GM19239 (cell line): ENCODE measurements at places on chromosomes 4 and X.

- no peak for DNase-seq
These were observed 73.5 kb upstream of the EMCN start for GRCh38 chr4:100591161-100591876.

DNA sequence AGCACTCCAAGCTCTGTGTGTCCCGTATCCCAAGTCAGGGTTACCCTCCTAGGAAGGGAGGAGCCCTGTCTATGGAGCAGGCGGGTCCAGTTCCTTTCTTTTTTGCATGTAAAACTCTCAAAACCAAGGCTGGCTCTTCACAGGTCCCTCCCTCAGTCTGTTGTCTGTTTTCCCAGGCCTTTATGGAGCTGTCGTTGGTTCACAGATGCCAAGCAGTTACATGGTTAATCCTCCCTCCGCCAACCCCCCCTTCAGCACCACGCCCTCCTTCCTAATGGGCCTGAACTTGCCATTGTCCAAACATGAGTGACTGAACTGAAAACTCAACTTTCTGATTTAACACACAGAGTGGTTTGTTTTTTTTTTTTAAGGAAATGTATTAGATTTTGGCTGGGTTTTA lies 148.3 kb downstream of the STOX2 start:
- no peak for DNase-seq

- DNase-seq = no peak
These were observed 188.4 kb downstream of the SHROOM3 start for GRCh38 chr4:76623217-76624045.

DNA sequence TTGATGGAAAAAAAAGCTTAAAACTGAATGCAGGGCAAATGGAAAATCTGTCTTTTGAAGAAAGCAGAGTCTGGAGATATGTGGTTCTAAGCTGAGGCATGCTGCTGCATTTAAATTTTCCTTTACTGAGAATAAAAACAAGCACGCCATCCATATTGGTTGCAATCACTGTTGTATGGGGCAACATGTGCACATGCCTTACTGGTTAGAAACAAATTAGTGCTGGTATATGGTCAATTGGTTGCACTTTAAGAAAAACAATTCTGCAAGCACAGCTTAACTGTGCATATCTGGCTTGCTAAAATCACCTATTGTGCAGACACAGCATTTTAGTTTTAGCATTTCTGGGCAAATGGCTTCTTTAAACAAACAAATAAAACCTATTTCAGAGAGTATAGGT lies 239.1 kb downstream of the NDST4 start:
- DNase-seq = no peak

GRCh38 chr4:156798438-156798837 lies 173.2 kb downstream of the PDGFC start:
- no peak for DNase-seq

DNA sequence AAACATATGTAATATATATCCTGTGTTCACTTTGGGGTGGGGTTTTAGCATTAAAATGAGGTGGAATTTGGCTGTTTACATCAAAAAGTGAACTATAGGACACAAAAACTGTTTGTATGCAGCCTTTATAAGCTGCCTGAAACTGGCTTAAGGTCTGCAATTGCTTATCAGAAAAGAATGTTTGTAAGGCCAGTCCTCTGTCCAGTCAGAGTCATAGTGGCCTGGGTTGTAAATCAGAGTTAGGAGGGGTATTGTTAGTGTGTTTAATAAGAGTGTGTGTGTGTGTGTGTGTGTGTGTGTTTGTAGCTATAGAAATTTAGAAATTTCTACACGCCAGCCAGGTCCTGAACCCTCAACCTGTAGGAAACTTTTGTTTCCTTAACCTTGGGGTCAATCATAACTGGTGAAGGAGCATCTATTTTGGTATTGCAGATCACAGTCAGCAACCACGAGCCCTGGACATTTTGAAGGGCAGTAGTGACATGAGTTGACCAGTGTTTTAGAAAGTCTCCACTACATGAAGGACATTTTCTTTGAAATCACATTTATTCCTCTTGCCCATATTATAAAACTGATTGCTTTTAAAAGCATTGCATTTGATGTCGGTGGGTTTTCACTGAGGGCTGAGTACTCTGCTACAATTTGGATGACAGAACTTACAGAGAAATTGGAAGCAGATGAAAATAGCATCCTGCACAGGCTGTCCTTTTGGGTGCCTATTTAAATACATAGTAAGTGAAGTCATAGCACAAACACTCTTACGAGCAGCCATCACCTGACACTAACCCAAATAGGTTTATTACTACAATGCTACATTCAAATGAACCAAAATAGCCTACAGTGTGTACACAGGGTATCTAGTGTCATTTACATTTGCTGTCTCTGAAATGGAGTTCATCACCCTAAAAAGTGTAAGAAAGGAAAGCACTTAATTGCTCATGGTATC lies 11.2 kb upstream of the TMEM154 start:
- DNase-seq = no peak

- no peak for DNase-seq
These were observed 65.4 kb downstream of the ANKRD17 start for GRCh38 chr4:73193155-73193554.

- DNase-seq = no peak
These were observed 1010.8 kb upstream of the AGA start for GRCh38 chr4:178453057-178453456.

- no peak for DNase-seq
These were observed 20.2 kb upstream of the MAP3K15 start for GRCh38 chrX:19535476-19535875.

DNA sequence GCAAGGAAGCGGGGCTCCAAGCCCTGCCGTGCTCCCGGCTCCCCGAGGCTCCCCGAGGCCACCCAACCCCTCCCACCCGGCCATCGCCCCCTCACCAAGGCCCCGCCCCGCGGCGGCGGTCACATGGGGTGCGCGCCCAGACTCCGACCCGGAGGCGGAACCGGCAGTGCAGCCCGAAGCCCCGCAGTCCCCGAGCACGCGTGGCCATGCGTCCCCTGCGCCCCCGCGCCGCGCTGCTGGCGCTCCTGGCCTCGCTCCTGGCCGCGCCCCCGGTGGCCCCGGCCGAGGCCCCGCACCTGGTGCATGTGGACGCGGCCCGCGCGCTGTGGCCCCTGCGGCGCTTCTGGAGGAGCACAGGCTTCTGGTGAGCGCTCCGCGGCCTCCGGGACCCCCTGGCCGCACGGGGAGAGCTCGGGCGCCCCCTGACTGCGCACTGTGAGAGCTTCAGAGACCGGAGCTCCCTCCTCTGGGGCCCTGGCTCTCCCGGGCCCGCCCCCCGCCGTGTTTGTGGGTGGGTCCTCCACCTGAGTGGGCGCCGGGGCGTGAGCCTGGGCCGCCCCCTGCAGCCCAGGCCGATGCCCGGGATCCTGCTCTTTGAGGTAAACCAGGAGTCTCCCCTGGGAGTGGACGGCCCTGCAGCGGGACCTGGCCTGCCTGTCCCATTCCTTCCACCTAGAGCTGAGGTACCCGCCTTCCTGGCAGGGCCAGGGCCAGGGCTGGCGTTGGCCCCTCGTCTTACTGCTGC lies at the start of gene IDUA:
TSS of gene IDUA (plus strand) at position 166 of the 745 bp plus-strand sequence. CDS start at position 207, 41 bp downstream.
- peak; percentile 85 for DNase-seq

- no peak for DNase-seq
These were observed 412.7 kb downstream of the KCNIP4 start for GRCh38 chr4:21535898-21536297.

- no peak for DNase-seq
These were observed 1.8 kb downstream of the CENPU start for GRCh38 chr4:184732126-184732525.

- no peak for DNase-seq
These were observed 82.7 kb upstream of the MAML3 start for GRCh38 chr4:140236654-140237169.

- no peak for DNase-seq
These were observed 1.5 kb downstream of the NKX1-1 start for GRCh38 chr4:1404573-1405253.

GRCh38 chr4:75229806-75230570 lies 284.2 kb downstream of the RCHY1 start:
- DNase-seq = no peak

- DNase-seq = no peak
These were observed 14.9 kb upstream of the MORC4 start for GRCh38 chrX:107014936-107015335.

GRCh38 chr4:54090804-54091623 lies 8.9 kb upstream of the GSX2 start:
- no peak for DNase-seq

- no peak for DNase-seq
These were observed 218.6 kb upstream of the KCNIP4 start for GRCh38 chr4:22167201-22167600.

GRCh38 chr4:5133201-5133600 lies 81.9 kb downstream of the STK32B start:
- DNase-seq = no peak

DNA sequence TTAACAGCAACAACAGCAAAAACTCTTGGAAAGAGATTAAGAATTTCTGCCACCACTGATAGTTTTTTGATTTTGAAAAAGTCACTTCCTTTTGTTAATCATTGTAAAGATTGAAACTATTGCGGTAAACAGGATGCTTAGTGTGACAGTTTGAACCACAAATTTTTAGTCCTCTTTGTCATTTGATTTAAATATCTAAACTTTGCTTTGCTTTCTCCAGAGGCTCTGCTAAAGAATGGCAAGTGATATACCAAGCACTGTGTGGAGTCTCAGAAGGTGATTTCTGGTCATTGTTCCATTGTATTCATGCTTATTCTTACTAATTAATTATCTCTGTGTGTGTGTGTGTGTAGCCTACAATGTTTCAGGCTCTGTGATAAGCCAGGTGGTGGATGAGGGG lies 155.6 kb downstream of the BMPR1B start:
- peak; percentile 2 for DNase-seq

DNA sequence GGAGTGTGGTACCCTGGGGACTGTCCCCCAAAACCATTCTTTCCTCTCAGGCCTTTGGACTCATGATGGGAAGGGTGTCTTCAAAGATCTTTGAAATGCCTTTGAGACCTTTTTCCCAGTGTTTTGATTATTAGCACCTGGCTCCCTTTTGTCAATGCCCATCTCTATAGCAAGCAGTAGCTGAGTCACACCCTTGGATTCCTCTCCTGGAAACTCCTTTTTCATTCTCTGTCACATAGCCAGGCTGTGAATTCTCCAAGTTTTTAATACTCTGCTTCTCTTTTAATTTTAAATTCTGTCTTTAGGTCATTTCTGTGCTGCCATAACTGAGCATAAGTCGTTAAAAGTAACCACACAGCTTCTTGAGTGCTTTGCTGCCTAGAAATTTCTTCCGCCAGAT lies 29.7 kb downstream of the IL21 start:
- DNase-seq = no peak

- no peak for DNase-seq
These were observed 32.4 kb upstream of the BLTP1 start for GRCh38 chr4:122119739-122120138.

GRCh38 chr4:7759216-7759615 lies 180.4 kb downstream of the AFAP1 start:
- DNase-seq = no peak

GRCh38 chr4:107625391-107625902 lies 94.6 kb downstream of the PAPSS1 start:
- no peak for DNase-seq

GRCh38 chr4:46994007-46994405 lies 625 bp upstream of the GABRA4 start:
- DNase-seq = no peak
